ENCODE measurements at places on chromosomes 2 and 18.

- DNase-seq: peak; percentile 71
Observed at GRCh38 chr2:224085246-224085645, 46.2 kb upstream of the SERPINE2 start.

DNA sequence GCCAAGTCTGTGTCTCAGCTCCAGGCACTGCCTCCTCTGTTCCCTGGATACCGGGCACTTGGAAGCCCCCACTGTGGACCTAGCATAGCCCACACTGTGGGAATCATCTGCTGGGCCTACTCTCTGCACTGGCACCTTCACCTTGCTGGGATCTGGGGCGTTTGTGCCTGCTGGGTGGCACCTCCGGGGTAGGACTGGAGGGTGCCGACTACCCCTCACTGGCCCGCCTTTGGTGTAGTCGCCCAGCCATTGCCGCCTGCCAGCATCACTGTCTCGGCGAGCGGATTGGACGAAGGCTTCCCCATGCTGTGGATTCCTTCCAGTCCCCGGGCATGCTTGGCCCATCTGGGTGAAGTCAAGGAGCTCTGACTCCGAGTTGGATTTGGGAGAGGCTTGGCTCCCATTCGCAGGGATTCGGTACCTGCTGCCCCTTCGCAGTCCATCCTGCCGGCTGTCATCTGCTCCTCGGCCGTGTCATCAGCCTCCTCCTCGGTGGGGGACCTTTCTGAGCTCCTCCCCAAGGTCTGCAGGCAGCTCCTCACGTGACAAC is 180.6 kb upstream of the HDAC4 start:
- no peak for DNase-seq

- DNase-seq: no peak
Observed at GRCh38 chr2:211391189-211391567, 834.8 kb downstream of the CPS1 start.

GRCh38 chr2:134401081-134401497 is 147.2 kb downstream of the MGAT5 start:
- DNase-seq: no peak

GRCh38 chr2:220701115-220701514 is 871.0 kb downstream of the EPHA4 start:
- DNase-seq: peak; percentile 38

GRCh38 chr18:61883547-61883946 is 9.3 kb downstream of the RNF152 start:
- DNase-seq: no peak

- no peak for DNase-seq
Observed at GRCh38 chr18:40653682-40654081, 1301.4 kb upstream of the PIK3C3 start.
